ENCODE measurements at places on chromosomes 13 and 19.

- DNase-seq = no peak
Observed at GRCh38 chr13:95656386-95657015, 12.0 kb upstream of the DZIP1 start.

DNA sequence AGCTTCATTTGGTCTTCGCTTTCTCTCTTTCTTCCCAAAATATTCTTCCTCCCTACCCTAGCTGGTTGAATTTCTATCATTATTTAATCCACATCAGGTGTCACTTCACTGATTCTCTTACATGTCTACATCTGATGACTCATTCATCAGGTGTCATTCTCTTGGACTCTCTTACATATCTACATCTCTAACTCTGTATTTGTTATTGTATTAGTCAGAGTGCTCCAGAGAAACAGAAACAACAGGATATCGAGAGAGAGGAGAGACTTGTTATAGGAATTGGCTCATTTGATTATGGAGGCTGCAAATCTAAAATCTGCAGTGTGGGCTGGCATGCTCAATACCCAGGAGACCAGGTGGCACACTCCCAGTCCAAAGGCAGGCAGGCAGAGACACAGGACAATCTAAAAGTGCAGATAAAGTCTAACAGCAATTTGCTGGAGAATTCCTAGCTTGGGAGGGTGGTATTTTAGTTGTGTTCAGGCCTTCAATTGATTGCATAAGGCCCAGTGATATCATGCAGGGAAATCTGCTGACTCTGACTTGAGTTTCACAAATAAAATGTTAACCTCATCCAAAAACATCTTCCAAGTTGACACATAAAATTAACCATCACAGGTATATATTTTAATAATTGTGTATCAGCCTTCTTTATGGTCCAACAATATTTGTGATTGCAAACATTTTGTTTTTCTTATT lies 541.4 kb upstream of the SLITRK5 start:
- no peak for DNase-seq

GRCh38 chr13:50396001-50396400 lies 380.8 kb downstream of the KCNRG start:
- no peak for DNase-seq

- peak; percentile 95 for DNase-seq
Observed at GRCh38 chr19:50050406-50051227, 24.8 kb downstream of the ZNF473 start.

DNA sequence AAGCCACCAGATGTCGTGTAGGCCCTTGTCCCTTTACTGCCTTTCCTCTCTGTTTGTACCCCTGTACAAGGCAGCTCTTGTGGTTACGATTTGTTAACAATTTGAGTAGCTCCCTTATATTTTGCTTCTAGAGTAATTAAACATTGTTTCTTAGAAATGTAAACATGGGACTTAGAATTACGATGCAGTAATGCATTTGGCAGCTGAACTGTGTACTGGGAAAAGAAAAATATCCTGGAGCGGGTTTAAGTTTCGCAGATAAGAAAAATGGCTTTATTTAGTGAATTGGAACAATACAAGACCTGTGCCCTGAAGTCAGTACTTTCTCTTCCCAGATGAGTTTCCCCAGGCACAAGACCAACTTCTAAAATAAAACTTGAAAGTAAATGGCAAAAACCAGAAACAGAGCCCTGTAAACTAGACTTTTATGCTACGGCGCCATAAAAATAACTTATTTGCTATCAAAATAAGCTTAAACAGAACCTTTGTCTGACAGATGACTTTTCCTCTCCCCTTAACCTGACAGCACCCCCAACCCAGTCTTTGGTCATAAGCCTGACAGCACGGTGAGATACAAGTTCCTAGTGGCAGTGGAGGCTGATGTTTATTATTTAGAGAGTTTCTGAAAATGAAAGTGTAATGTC lies 63.0 kb downstream of the LRCH1 start:
- no peak for DNase-seq

GRCh38 chr13:79211377-79211776 lies 194.7 kb downstream of the RBM26 start:
- no peak for DNase-seq

DNA sequence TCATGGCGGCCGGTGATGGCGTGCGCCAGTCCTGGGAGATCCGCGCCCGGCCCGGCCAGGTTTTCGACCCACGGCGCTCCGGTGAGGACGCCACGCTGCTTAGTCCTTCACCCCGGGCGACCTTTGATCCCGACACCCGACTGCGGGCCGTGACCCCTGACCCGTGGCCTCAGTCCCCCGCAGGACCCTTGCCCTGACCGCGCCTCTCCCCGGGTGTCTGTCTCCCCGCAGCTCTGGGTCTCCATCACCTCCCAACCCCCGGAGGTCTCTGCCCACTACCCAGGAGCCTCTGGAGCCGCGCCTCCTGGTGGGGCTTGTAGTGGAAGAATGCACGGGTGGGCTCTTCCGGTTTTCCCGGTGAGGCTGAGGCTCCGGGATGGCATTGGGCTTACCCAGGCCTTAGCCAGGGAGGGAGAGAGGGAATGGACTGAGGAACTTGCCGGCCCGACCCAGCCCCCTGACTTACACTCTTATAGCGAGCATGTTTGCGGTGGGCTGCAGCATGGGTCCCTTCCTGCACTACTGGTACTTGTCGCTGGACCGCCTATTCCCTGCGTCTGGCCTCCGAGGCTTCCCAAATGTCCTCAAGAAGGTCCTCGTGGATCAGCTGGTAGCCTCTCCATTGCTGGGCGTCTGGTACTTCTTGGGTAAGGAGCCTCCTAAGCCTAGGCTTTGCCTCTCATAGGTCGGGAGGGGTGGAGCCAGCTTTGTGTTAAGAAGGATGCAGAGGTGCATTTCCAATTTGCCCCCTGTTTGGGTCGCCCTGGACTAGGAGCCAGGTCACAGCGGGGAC lies 566 bp downstream of the MPV17L2 start:
- DNase-seq = no peak

DNA sequence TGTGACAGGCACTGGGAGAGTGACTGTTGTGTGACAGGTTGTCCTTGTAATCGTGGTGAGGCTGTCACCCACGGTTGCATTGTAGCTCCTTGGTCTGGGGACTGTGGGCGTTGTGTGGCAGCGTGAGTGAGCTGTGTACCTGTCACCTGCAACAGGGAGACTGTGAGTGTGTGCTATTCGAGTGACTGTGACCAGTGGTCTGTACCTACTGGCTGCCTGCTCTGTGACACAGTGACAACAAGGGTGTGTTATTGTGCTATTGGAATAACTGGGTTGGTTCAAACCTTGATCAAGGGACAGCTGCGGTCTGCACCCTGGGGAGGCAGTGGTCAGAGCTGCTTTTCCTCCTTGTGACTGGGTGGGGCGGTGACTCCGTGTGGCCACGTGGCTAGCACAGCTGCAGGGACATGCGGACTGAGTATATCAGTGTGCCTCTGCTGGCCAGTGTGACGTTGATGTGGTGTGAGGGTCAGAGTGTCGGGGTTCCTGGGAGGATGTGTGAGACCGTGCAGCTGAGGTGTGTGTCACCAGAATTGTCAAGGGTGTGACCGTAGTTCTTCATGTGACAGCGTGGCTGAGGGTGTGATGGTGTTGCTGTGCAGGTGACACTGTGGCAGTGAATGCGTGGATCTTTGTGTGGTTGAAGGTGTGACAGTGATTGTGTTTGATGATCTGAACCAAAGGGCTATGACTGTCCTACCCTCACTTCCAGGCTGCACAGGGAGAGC lies 10.1 kb upstream of the NFIX start:
- peak; percentile 89 for DNase-seq

DNA sequence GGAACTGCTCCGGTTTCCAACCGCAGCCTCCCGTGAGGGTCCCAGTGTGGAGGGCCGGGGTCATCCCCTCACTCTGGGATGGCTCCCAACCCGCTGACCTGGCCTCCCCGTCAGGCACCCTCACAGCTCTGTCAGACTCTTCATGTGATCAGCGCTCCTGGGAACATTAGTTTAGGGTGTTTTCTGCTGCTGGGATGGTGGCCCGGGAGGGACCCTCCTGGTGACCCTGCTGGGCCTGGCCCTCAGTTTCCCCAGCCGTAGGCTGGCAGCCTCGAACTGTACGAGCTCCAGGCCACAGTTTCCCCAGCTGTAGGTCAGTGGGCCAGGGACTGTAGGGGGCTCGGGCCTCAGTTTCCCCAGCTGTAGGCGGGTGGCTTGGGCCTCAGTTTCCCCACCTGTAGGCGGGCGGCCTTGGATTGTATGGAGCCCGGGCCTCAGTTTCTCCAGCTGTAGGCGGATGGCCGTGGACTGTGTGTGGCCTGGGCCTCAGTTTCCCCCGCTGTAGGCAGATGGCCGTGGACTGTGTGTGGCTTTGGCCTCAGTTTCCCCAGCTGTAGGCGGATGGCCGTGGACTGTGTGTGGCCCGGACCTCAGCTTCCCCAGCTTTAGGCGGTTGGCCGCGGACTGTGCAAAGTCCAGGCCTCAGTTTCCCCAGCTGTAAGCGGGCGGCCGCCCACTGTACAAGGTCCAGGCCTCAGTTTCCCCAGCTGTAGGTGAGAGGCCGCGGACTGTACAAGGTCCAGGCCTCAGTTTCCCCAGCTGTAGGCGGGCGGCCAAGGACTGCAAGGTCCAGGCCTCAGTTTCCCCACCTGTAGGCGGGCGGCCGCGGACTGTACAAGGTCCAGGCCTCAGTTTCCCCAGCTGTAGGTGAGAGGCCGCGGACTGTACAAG lies 1.3 kb upstream of the PTBP1 start:
- DNase-seq = no peak

GRCh38 chr19:12543855-12544254 lies 7.4 kb downstream of the ZNF564 start:
- no peak for DNase-seq

DNA sequence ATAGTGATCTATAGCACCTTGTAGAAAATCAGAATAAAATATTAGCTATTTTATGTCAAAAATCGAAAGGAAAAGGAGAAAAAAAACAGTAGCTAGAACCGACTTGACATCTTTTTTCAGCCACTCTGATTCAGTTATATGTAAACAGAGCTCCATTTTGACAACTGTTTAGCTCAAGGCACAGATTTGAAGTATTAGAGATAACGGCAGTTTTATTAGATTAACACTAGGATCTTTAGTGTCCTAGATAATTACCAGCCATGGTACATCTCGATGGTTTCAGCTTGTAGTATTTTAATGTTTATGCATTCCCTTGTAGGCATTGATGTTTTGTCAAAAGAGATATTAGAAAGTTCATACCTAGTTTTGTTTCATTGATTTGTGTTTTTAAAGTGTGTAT lies 67.3 kb downstream of the PCDH17 start:
- DNase-seq = no peak

DNA sequence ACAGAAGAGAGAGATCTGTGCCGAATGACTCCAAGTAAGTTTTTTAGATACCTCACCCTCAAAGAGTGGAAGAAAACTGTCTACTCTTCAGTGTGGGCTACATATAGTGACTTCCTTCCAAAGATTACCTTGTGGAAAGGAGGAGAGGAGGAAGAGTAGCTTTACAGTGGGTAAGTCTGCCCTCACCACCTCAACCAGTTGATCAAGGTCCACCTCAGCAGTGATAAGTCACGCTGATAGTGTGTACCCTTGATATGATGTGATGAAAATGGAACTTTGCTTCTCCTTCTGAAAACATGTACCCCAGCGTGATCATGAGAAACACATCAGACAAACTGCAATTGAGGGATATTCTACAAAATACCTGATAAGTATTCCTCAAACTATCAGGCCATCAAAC lies 20.6 kb downstream of the KLF5 start:
- DNase-seq = no peak

GRCh38 chr13:111034811-111035210 lies 80.3 kb upstream of the ARHGEF7 start:
- no peak for DNase-seq

- no peak for DNase-seq
Observed at GRCh38 chr19:4277191-4277696, 1.8 kb upstream of the SHD start.

- no peak for DNase-seq
Observed at GRCh38 chr13:29196409-29197074, 376.4 kb downstream of the MTUS2 start.

DNA sequence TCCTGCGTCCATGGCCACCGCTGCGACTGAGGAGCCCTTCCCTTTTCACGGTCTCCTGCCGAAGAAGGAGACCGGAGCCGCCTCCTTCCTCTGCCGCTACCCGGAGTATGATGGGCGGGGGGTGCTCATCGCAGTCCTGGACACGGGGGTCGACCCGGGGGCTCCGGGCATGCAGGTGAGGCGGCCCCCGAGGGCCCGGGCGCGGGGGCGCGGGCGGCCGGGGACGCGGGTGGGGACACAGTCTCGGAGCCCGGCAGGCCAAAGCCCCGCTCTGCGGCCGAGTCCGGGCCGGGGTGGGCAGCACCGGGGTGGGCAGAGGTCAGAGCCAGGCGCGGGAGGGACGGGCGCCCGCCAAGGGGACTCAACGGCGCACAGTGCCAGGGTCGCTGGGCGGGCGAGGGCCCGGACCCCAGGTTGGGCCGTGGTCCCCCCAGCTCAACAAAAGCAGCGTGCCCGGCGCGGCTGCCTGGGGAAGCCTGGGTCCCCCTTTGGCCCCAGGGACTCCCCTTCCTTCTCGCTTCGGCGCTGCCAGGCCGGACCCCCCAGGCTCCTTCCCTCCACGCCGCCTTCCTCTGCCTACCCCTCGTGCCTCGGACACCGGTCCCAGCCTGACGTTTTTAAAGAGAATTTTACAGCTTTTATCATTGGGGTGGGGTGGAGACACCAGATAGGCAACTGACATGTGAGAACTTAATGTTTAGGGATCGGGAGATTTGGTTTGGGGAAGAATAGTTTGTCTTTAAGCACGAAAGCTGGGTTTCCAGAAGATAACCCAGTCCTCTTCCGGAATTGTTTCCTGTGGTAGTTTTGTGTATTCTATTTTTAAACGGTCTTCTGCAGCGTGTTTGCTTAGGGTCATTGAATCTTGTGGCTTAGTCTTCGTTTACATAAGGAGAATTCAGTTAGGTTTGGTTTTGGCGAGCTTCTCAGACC lies 509 bp downstream of the TPP2 start:
- peak; percentile 82 for DNase-seq

DNA sequence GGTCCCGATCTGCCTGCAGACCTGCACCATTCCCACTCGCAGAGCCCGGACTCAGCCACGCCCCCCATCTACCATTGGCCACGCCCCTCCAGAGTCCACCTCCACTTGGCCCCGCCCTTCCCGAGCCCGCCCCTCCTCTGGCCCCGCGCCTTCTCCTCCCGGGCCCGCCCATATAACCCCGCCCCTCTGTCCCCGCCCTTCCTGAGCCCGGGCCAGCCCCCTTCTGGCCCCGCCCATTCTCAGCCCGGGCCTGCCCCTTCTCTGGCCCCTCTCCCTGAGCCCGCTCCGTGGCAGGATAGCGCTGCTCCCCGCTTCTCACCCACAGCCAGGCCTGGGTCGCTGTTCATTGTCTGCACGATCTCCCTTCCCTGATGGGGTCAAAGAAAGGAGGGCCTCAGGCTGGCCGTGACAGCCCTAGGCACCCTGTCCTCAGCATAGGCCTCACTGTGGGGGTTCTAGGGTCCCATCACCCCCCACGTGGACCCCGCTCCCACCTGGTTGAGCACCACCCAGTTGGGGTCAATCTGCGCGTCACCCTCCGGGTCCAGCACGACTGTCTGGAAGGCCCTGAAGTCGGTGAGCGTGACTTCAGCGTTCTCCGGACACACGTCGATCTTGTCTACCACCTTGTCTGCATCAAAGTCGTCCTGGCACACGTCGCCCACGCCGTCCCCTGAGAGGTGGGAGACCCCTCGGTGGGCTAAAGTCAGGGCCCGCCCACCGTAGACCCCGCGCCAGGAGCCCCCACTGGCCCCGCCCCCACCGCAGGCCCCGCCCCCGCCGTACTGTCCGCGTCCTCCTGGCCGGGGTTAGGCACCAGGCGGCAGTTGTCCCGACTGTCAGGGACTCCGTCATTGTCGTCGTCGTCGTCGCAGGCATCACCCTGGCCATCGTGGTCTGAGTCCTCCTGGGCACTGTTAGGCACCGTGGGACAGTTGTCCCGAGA lies 5.7 kb downstream of the COMP start:
- peak; percentile 95 for DNase-seq

All from posterior vena cava (tissue), 2 donors.